Activated CD8-positive, alpha-beta memory T cell treated with anti-CD3 and anti-CD28 coated beads for 1 hour (primary cell): ENCODE measurements at places on chromosomes 3 and 15.

DNA sequence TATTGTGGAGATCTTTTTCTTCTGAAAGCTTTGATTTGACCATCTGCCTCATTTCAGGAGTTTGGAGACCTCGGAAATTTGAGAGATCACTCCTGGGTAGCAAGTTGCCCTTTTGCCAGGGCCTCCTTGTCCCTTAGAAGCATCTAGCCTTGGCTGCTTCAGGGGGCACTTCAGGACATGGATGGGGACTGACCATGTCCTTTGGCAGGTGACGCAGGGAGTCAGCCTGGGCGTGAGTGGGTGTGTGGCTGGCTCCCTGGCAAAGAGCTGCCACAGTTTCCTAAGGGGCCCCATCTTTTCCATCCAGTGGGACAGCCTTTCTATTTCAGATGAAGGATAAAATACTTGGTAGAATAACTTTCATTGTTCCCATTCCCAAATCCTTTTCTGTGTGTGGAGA lies 27.6 kb downstream of the EEFSEC start:
- no peak for DNase-seq

- DNase-seq: no peak
Measured at GRCh38 chr3:185420762-185421161, 57.8 kb downstream of the MAP3K13 start.

DNA sequence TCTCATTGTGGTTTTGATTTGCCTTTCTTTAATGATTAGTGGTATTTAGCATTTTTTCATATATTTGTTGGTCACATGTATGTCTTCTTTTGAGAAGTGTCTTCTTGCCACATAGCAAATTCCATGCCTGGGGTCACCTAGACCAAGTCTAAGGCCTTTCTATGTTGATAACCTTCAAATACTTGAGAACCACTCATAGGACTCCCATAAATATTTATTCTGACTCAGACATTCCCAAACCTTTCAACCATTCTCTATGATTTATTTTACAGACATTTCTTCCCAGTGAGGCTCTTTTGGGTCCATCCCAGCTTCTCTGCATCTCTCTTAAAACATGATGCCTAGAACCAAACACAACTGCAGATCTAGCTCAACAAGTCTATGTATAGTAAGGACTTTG lies 69.2 kb downstream of the ATP8B4 start:
- DNase-seq: no peak

- no peak for DNase-seq
Measured at GRCh38 chr15:84947947-84948830, 33.5 kb upstream of the PDE8A start.

DNA sequence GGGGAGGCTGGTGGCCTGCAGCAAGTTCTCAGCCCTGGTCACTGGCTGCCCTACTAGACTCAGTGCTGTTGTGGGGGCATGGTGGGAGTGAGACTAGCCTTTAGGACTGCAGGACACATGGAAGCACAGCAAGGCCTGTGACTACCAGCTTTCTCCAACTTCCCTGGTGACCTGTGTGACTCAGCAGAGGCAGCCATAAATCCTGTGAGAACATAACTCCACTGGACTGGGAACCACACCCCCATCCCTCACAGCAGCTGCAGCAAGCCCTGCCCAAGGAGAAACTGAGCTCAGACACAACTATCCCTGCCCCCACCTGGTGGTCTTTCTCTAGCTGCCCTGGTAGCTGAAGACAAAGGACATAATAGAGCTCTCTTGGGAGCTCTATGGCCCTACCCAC lies 111.3 kb downstream of the DCLK3 start:
- no peak for DNase-seq

GRCh38 chr15:85746641-85747040 lies 48.1 kb downstream of the KLHL25 start:
- no peak for DNase-seq

- no peak for DNase-seq
Measured at GRCh38 chr3:117790235-117790987, 1080.8 kb downstream of the TUSC7 start.

DNA sequence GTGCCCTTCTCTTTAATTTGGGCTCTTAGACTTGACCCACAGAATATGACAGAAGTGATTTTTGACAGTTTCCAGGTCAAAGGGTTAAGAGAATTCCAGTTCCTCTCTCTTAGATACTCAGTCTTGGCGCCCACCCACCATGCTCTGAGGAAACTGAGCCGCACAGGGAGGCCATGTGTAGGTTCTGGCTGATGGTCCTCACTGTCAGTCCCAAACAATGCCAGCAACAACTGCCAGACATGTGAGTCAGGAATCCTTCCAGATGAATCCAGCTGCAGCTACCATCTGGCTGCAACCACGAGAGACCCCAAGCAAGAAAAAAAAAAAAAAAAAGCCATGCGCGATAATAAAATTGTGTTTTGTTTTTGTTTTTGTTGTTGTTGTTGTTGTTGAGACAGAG lies 326.6 kb downstream of the MAGI1 start:
- no peak for DNase-seq

GRCh38 chr3:152834776-152835600 lies at the start of gene P2RY1:
P2RY1 (plus strand) TSS chr3:152835131; CDS start chr3:152835783, 652 bp downstream.
- no peak for DNase-seq

- no peak for DNase-seq
Measured at GRCh38 chr15:71874245-71874644, 63.9 kb downstream of the NR2E3 start.

DNA sequence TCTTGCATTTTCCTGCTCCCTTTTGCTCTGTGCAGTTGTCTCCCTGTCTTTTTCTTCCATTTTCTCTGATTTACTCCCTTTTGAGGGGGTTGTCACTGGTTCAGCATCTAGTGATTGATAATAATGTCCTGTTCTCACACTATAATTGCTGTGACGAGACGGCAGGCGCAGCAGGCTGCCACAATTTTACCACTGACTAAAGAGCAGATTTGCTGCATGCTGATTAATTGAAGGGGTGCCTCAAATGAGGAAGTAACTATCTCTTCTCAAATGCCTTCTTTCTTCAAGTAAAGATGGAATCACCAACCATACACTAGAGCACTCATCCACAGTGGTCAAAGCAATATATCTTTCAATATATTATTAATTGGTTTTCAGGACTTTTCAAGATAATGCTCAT lies 219.3 kb downstream of the CBLB start:
- DNase-seq: no peak

GRCh38 chr15:81843226-81843625 lies 202.6 kb downstream of the MEX3B start:
- no peak for DNase-seq

- no peak for DNase-seq
Measured at GRCh38 chr3:112448939-112449338, 50.3 kb downstream of the BTLA start.

DNA sequence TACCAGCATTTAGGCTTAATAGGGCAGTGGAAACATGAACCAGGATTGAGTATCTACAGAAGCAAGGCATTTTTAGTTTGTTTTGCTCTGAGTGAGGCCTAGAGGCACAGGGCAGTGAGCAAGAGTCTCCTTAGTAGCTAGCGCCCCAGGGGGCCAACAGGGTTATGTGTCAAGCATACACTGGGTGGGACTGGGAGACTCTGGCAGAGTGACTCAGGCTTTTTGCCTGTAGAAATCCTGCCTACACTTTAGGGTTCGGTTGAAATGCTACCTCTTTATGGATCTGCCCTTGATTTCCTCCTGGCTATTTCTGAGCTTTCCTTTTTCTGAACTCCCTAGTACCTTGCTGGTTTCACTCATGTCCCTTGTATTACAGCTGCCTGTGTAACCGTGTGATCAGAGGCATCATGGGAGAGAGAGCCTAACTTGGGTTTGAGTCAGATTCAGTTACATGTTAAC lies 72.2 kb downstream of the TOP2B start:
- DNase-seq: no peak

DNA sequence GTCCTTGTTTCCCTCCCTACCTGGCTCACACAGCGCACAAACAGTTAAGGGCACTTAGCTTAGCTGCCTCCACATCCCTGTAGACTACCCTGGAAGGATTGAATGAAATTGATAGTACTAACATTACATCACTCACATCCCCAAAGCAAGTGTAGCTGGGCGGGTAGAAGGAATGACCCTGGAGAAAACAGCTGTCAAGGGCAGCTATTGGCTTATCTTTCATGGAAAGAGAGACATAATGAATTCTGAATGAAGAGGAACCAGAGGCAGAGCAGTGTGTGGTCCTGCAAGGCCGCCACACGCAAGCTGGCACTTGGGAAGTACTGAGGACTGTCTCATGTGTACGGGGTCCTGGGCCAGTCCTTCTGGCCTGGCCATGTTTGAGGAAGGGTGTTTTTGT lies 369.6 kb upstream of the RGMA start:
- DNase-seq: no peak

- no peak for DNase-seq
Measured at GRCh38 chr3:14880447-14881106, 61.8 kb downstream of the FGD5 start.

DNA sequence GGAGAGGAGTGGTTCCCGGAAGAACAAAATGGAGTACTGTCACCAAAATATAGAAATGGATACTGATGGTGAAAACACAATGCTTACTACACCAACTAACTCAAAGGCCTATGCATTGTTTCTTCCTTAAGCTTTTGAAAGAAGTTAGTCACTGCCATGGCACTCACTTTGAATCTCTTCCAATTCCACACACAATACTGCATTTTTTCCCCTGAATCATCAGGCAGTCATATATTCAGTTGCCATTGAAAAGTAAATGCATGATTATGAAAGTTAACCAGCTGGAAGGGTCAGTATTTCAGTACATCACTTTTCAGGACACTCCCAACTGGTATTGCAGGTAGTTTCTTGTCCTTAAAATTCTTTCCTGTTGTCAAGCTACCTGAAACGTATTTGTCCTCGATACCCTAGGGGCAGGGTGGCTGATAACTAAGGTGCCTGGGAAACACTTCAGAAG lies 9.0 kb upstream of the LRRFIP2 start:
- no peak for DNase-seq

- no peak for DNase-seq
Measured at GRCh38 chr15:90667073-90667754, 49.9 kb upstream of the BLM start.

DNA sequence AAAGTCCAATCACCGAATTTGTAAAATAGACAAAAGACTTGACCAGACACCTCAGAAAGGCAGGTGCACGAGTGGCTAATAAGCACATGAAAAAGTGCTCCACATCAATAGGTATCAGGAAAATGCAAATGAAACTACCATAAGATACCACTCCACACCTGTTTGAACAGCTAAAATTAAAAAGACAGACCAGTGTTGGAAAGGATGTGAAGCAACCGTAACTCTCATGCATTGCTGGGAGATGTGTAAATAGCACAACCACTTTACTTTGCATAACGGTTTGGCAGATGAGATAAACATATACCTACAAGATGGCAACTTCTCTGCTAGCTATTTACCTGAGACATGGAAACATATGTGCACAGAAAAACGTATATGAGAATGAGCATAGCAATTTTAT lies 56.9 kb downstream of the CADPS start:
- DNase-seq: no peak

GRCh38 chr3:37872413-37873160 lies 10.9 kb downstream of the CTDSPL start:
- DNase-seq: no peak

DNA sequence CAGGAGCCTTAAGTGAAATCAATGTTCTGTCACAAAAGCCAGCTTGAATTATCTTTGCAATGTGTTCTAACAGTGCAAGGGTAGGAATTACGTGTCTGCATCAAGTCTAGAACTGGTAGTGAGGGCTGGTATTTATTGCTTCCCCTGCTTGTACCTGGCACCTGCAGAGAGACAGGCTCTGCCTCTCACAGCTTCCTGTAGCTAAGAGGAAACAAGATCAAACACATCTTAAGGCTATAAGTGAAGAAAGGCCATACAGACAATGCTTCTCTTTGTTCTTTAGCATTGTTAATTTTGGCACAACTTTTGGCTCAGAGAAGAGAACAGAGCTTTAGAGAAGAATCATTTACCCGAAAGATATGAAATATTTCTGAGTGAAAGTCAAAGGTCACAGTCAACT lies 479.9 kb downstream of the GRM7 start:
- no peak for DNase-seq

GRCh38 chr3:112776000-112776399 lies 70.7 kb downstream of the CD200R1L start:
- DNase-seq: no peak

DNA sequence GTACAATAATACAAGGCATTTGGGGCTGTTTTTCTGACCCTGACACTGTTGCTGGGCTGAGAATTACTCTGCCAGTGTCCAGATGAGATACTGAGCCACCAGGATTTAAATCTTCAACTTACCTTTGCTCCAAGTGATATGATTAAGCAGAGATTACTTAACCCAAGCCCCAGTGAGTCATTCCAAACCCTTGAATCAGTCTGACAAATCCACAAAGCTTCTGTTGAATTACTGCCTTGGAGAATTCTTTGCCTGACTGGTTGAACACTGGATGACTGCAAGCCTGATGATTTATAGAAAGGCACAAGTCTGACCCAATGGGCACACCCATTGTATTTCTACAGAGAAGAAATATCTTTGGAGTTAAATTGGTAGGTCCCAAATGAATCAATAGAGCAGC lies 88.2 kb upstream of the TSC22D2 start:
- DNase-seq: no peak

DNA sequence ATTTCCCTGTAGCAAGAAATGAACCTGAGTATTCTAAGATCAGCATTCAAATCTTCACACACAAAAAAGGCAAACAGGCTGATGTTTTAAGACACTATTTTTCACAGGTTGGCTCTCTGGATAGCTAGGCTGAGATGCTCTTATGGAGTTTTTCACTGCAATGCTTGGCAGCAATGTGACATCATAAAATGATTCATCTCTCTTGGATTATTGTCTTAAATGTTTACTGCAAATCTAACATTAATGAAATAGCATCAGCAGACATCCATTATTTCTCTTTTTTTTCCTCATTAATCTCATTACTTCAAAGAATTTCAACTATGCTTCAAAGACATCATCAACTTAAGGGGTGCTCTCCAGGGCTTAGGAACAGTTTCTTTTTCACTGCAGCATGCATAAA lies 23.6 kb upstream of the SSUH2 start:
- no peak for DNase-seq

DNA sequence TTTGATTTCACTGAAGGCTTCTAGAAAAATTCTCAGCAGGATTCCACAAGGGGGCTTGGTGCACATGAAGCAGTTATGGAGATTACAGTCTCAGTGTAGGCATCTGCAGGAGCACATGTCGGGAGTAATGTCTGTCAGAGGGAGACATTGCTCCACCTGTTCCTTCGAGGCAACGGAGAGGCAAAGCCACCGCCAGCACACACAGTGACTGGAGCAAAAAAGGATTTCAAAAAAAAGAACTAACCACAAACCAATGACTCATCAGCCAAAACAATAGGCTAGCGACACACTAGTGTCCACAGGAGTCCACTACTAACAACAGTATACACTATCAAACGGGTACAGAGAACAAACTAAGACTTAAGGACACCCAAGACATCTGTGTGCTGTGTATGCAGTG lies 68.9 kb downstream of the NPTN start:
- DNase-seq: no peak

GRCh38 chr3:196619223-196619622 lies 20.3 kb upstream of the NRROS start:
- no peak for DNase-seq
